ENCODE measurements at places on chromosomes 1 and 21. TPM values are rescaled to one million over a fixed set of nuclear protein-coding genes. Genes with fewer than 3 reads are reported as not detected.

Gene SPRR2A
- total RNA-seq = not detected

Gene OR2W3
- total RNA-seq = 5.5 TPM

Gene SPRR5
- not detected for total RNA-seq

Gene KPRP
- total RNA-seq = not detected

Gene AQP10
- total RNA-seq = 4.9 TPM

Gene TMEM200B
- total RNA-seq = 0.11 TPM
